GM12865 (cell line): ENCODE measurements at places on chromosomes 6 and 20.

GRCh38 chr6:169959136-169960002, 207.9 kb downstream of the ERMARD start:
- peak; percentile 44 for DNase-seq

DNA sequence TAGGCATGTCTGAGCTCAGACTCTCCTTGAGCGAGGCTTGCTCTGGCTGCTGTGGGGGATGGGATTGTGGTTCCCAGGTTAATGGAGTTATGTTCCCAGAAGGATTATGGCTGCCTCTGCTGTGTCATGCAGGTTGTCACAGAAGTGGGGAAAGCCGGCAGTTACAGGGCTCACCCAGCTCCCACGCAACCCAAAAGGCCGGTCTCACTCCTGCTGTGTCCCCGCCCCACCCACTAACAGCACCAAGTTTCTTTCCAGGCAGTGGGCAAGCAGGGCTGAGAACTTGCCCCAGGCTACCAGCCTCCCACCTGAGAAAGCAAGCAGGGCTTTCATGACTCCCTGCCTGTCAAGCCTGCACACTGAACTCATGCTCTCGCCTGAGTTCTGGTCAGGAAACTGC, 750.5 kb downstream of the FRK start:
- no peak for DNase-seq

- DNase-seq, result no peak
These were observed 10.2 kb upstream of the AIG1 start for GRCh38 chr6:143050509-143050908.

DNA sequence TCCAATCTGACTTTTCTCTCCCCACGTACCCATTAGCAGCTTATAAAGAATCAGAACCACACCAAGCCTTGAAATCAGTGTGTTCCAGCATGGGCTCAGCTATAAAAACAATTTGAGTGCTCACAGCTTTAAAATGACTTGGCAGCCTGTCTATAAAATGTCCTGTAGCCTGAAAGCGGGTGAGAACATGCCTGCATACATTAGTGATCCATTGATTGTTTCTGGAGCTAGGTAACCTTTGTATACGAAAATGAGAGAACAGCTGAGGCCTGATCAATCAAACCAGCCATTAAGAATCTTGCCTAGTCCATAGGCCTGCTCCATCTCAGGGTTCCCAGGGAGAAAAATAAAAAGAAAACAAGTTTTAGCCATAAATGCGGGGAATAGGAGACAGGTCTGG, 245.8 kb upstream of the SULF2 start:
- DNase-seq, result no peak

GRCh38 chr20:32828029-32828680, 8.4 kb downstream of the MAPRE1 start:
- DNase-seq, result no peak

DNA sequence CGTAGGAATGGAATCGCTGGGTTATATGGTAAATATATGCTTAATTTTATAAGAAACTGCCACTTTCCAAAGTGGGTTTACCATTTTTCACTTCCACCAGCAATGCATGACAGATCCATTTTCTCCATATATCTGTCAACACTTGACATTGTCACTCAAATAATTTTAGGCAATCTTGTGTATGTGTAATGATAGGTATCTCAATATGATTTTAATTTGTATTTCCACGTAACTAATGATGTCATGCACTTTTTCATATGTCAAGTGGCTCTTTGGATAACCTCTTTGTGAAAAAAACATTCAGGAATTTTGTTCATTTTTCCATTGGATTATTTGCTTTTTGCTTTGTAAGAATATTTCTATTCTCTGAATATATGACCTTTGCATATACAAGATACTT, 419.9 kb downstream of the BTBD3 start:
- DNase-seq, result no peak

GRCh38 chr6:28589234-28589956, 63.7 kb downstream of the GPX5 start:
- peak; percentile 92 for DNase-seq

DNA sequence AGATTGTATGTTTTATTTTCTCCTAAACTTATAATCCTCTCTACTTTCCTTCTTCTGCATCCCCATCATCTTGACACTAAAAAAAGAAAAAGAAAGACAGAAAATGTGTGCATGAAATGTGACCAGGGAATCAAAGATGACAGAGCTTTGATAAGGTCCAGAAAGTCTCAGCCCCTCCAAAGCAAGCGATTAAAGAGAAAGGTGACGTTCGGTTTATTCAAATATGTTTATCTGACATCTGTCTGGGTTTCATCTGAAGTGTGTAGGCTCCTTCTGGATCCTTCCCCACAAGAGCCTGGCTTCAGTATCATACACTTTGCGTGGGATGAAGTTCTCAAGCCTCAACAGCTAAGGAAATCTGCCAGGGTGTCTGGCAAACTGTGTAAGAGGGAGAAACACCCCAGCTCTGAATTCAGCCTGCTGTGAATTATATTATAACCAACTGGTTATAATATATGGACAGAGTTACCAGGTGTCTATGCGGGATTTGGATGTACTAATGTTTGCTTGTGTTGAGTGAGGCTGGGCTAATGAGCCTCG, 263.0 kb downstream of the ZNF217 start:
- no peak for DNase-seq

GRCh38 chr20:59471653-59472421, 132.5 kb upstream of the PHACTR3 start:
- DNase-seq, result no peak

DNA sequence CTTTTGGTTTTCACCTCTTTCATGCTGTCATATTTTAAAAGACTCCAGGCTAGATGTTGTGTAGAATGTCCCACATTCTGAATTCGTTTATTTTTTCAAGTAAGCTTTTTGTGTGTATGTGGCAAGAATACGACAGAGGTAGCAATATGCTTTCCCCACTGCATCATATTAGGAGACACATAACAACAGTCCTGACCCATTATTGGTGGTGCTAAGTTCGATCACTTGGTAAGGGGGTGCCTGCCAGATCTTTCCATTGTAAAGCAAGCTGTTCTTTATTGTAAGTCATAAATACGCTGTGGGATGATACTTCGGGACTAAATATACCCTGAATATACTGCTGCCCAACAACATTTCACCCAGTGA, 588 bp upstream of the NCOA3 start:
- peak; percentile 46 for DNase-seq

GRCh38 chr6:39979461-39980328, 45.4 kb upstream of the MOCS1 start:
- no peak for DNase-seq

DNA sequence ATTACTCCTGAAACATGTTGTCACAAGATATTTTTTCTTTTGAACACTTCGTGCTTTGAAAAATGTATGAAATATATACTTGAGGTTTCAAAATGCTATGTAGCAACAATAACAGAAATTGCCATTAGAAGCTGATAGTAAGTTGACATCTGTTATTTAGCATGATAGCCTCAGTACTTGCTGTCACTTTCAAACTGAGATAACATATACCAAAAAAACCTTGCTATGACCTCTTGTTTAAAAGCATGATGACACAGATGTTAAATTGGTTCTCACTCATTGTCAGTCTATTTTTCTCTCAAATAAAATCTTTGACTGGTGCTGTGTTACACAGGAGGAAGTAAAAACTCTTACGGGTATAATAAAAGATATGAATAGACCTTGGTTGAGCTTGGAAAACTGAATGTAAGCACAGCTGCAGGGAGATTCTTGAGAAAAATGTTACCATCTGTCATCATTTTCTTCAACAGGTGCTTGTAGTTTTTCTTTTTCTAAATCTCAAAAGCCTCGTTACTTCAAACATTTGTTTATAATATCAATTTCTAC, 18.6 kb downstream of the MOXD1 start:
- no peak for DNase-seq

- DNase-seq, result peak; percentile 5
These were observed 4.3 kb downstream of the OR2J3 start for GRCh38 chr6:29112135-29112534.

GRCh38 chr20:37007898-37008649, 56.6 kb upstream of the SAMHD1 start:
- DNase-seq, result peak; percentile 65

- DNase-seq, result no peak
These were observed 10.3 kb upstream of the ZNF831 start for GRCh38 chr20:59153355-59153681.

- DNase-seq, result no peak
These were observed 376.4 kb downstream of the HACE1 start for GRCh38 chr6:104483225-104483834.

DNA sequence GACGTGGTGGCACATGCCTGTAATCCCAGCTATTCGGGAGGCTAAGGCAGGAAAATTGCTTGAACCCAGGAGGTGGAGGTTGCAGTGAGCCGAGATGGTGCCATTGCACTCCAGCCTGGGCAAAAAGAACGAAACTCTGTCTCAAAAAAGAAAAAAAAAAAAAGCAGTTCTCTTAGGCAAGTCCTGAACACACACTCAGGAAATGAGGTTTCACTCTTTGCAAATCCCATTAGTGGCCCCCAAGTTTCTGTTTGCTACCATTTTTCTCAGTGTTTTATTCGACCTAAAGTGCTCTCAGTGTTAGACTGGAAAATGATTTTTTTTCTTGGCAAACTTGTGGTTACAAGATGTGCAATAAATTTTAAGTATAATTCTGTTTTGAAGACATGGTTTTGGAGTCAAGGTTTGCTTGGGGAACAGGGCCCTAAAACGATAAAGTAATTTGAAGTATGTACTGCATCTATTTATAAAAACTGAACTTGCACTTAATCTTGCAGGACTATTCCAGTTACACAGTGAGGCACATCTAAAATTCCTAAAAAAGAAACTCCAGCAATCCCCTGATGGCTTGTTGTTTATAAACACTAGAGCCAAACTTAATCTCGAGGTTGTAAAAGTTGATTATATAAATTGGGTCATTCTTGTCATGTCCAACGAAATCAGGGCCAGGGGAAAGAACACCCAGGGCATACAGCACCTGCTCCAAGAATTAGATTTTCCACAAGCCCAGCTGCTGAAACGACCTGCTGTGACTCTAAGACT, 42.6 kb downstream of the MAP1LC3A start:
- peak; percentile 28 for DNase-seq

GRCh38 chr6:4585682-4586468, 190.3 kb upstream of the CDYL start:
- DNase-seq, result no peak

DNA sequence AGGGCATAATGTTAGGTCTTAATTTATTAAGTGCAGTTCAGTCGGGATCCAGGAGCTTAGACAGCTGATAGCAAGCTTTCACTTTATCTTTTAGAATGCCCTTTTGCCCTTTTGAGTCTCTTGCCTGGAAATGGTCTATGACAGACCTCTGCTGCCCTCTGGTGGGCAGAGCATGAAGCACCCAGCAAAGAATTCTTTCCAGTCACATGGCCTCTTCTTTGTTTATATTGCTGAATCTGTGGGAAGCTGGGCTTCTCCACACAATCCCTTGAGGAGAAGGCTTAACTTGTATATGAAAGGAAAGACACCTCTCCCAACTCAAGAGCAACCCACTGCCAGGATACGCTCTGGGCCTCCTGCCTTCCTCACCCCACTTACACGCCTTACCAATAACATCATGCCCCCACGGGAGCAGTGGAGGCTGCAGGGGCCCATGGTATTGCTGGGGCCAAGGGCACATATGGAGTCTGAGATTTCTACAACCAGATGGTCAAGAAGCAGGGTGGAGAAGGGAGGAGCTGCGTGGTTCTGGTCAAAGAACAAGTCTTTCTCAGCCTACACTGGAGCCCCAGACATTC, 20.4 kb downstream of the WFDC3 start:
- peak; percentile 86 for DNase-seq

DNA sequence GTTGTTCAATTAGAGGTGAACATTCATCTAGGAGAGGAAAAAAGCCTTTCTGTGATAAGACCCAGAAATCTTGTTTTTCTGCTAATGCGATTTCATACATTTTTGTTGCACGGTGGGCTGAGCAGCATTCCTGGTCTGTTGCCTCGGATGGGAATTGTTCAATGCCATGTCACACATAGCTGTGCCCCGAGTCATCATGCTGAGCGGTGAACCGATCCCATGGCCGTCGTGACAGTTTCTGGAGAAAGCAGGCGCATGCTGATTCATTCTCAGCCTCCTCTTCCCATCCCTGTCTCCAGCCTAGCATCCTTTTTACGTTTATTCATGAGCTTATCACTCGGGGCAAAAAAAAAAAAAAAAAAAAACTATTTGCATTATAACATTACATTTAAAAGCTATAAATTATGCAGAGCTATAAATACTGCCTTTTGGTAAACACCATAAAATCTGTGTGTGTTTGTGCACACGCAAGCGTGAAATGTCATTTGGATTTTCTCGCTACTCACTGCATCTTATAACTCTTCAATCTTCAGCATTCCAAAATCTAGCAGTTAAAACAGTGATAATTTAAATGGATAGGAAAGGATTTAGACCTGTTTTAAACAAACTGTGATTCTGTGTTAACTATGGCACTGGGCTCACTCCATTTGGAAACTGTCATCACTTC, 58.9 kb upstream of the IFNGR1 start:
- DNase-seq, result no peak

- DNase-seq, result peak; percentile 5
These were observed 84.5 kb upstream of the MCHR2 start for GRCh38 chr6:100078509-100078908.

DNA sequence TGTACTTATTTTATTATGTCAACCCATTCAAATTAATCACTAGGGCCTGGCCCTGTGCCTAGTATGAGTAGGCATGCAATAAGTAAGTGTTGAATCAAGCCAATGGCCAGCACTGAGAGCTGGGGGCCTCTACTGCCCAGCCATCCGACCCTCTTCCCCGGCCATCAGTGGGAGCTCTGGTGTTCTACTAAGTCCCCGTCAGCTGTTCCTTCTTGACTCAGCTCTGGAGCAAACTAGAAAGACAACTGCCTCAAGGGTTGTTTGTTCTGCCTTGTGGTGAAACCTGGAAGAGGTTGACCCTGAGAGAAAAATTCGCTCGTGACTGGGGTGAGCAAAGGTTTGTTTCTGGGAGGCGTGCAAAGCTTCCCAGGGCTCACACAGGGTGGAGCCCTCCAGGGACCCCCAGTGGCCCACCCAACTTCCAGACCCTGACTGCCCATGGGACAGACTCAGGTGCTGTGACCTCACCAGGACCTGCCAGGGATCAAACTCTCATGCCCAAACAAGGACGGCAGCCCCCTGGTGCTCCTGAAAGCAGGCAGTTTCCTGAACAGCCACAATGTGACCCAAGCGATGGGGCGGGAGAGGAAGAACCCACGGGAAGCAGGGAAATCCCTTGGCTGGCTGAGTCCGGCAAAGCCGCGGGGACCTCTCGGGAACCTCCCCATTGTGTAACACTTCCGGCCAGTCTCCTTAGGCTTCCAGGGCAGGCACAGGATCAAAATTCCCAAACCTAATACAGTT, 50.4 kb downstream of the BANF2 start:
- no peak for DNase-seq

DNA sequence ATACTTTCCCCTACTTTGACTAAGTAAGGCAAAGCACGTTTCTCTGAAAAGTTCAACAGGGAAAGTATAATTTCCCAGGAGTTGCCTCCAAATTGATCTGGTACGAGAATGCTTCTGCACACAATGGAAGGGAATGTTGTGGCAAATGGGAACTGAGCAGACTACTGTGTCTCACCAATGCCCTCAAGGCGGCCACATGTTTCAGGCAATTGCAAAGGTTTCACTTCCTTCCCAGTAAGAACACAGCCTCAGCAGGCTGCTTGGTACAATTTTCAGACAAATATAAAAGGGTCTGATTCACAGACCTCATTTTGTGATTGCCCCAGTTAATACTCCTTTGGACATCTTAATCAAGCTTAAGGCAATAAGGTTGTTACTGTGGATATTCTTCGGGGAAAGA, 71.2 kb downstream of the KIAA0319 start:
- DNase-seq, result peak; percentile 52
